ENCODE measurements at places on chromosomes 6 and 20. TPM values are rescaled to one million over a fixed set of nuclear protein-coding genes. Genes with fewer than 3 reads are reported as not detected.

Gene PRR18
- total RNA-seq = 0.11 TPM

Gene KIF6
- 0.50 TPM for total RNA-seq

Gene KCNK15
- 0.32 TPM for total RNA-seq

Gene MACROD2
- 0.74 TPM for total RNA-seq

Gene CNBD2
- 5.6 TPM for total RNA-seq

Gene TMEM217
- total RNA-seq = 0.60 TPM

Gene TRERF1
- 4.9 TPM for total RNA-seq

Gene POU5F1
- 9.5 TPM for total RNA-seq

Gene RPS18
- 2,622 TPM for total RNA-seq

Gene CLVS2
- total RNA-seq = 0.15 TPM

Gene ISM1
- total RNA-seq = 0.26 TPM

Gene EZR
- 338 TPM for total RNA-seq

Gene SAMD10
- not detected for total RNA-seq

Gene SLC17A1
- total RNA-seq = not detected

Gene JARID2
- total RNA-seq = 11.2 TPM

Gene RIPOR2
- not detected for total RNA-seq

Gene MRPL14
- 62.2 TPM for total RNA-seq

Gene PPP1R3G
- total RNA-seq = 1.6 TPM

Gene ZCCHC3
- 19.2 TPM for total RNA-seq

Gene XKR7
- not detected for total RNA-seq

Gene C20orf144
- total RNA-seq = 0.07 TPM

Gene IMPG1
- not detected for total RNA-seq

Gene PTPRA
- 37.5 TPM for total RNA-seq

Gene PACRG
- not detected for total RNA-seq

Gene GSTA2
- total RNA-seq = not detected

Gene DDO
- total RNA-seq = 0.08 TPM

Gene DNMT3B
- 5.2 TPM for total RNA-seq

Gene LRRC1
- total RNA-seq = 5.8 TPM

Gene SLC17A2
- not detected for total RNA-seq

Gene TP53TG5
- not detected for total RNA-seq

Gene ULBP2
- total RNA-seq = 3.6 TPM

Gene TMEM200A
- 0.07 TPM for total RNA-seq

Gene RIPOR3
- 0.08 TPM for total RNA-seq

Gene TRPC4AP
- 61.9 TPM for total RNA-seq

Gene KHDC1L
- 0.38 TPM for total RNA-seq

Gene MYCT1
- not detected for total RNA-seq

Gene NDUFAF5
- total RNA-seq = 30.0 TPM

Gene NKX2-4
- not detected for total RNA-seq

Gene SAMD3
- total RNA-seq = not detected
